ENCODE measurements at places on chromosomes 2 and 18.

GRCh38 chr18:69528435-69528834 is 127.7 kb downstream of the DOK6 start:
- no peak for DNase-seq

DNA sequence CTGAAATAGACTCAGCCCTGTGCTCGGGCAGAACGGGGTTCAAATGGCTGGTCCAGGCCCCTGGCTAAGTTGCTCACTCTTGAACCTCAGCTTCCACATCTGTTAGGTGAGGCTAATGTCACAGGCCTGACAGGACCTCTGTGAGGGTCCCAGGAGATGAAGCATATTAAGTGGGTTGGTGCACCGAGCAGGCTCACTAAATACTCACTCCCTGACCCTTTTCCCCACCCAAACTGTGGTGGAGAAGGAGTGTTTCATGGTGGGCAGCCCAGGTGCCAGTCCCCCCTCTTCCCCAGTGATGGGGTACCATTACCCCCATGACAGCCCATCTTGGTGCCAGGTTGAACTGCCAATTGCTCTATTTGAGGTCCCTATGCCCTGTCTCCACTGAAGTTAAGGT is 286.0 kb downstream of the MYCN start:
- DNase-seq, result no peak

DNA sequence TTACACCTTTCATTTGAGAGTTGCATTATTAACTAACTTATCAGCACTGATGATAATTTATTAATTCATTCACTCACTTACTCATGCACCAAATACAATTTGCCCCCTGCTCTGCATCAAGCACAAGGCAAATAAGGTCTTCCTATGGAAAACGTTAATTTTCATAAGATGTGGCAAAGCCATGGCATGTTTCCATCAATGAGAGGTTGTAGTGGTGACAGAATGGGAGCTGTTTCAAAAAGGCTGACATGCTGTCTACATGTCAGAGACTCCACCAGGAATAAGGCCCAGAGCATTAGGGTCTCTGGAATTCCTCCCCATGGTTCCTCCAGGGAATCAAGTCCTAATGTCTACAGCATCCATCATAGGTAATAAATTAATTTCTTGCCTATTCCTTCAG is 978.8 kb downstream of the TMEM182 start:
- DNase-seq, result no peak

DNA sequence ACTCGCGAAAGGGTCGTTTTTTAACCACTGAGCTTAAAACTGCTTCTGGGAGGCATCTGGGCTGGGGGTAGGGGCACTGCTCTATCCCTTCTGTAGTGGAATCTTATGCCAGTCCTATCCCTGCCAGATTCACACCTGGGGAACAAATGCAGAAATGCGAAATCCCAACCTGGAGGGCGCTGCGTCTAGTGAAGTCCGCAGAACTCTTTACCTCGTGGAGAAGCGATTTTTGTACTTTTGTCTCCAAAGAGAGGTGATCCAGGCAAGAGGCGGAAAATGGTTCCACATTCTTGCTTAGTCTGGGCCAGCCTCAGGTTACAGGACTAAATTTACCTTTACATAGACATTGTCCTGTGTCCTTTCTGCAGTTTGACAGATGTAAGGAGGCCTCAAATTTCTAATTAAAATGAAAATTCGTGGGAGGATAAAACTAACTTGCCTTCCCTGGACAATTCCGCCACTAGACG is 10.4 kb downstream of the TBR1 start:
- no peak for DNase-seq

GRCh38 chr2:31297751-31298150 is 63.8 kb downstream of the EHD3 start:
- peak; percentile 64 for DNase-seq

DNA sequence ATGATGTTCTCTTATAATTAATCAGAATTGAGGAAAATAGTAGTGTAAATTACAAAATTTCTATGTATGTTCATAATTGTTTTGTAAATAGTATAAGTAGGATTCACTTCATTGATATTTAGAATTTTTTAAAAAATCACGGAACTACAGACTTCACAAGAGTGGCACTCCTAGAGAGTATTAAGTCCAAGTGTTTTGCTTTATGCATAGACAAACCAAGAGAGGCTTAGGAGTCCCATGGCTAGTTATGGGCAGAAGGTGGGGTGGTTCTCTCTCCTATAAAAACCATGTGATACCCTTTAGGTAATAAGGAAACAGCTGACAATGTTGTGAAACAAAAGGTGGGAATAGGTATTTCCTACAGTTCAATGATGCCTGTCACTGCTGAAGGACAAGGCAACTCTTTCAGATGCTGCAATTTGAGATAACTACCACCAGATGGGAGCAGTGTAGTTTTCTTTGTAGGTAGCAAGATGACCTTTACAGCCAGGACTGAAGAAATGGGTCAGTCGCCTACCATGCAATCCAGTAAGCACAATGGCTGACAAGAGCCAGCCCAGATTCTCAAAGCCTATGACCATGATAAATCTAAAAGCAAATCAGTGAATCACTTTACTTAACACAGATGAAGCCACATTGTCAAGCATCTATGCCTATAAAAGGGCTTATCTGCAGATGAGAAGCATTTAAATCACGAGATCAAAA is 83.9 kb downstream of the AAK1 start:
- DNase-seq, result no peak

- DNase-seq, result no peak
Observed at GRCh38 chr2:234429265-234429664, 67.6 kb downstream of the ARL4C start.

- no peak for DNase-seq
Observed at GRCh38 chr2:46120792-46121555, 176.2 kb upstream of the EPAS1 start.

GRCh38 chr2:201279079-201279478 is 18.7 kb downstream of the CASP8 start:
- DNase-seq, result no peak

GRCh38 chr2:20425371-20425881 is 21.4 kb upstream of the RHOB start:
- DNase-seq, result no peak

DNA sequence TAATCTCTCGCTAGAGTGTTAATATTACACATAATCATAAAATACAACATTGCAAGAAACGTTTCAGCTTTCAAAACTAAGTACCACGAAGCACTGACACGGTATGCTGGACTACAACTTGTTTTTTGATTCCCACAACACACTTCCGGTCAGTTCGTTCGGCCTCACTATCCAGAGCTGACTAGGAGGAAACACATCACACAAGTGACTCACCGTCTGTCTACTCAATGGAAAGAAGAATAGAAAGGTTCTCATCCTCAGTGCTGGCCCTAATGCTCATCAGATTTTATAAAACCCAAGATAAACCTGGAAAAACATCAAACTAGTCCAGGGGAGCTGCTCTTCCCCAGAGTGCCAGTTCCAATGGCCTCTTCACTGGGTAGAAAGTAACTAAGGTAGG is 42.9 kb downstream of the ZNF385B start:
- no peak for DNase-seq

GRCh38 chr2:180559771-180560170 is 420.6 kb upstream of the UBE2E3 start:
- DNase-seq, result no peak

DNA sequence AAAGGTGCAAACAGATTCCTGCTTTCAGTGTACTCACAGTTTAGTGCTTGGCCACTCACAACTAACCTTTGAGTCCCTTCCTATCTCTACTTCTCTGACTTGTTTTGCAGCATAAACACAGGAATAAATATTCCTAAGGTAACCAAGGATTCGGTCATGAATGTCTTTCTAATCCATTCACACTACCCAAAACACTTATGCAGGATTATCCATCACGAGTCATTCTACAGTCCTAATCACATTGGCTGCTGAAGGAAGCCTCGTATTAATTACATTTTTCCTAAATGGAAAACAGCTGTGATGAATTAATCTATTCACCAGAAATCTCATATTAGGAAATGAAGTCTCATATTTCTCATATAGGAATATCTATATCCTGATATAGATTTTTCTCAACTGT is 16.3 kb downstream of the RDH14 start:
- no peak for DNase-seq

DNA sequence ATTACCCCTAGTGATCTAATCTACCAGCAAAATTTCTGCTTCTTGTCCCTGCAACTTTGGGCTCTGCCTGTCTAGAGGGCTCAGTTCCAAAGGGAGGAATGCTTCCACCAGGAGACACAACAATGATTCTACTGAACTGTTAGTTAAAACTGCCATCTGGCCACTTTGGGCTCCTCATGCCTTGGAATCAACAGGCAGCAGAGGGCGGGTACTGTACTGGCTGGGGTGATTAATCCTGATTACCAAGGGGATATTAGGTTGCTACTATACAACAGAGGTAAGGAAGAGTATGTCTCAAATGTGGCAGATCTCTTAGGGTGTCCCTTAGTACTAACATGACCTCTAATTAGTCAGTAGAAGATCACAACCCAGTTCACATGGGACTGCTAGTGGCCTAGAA is 21.4 kb downstream of the HADHA start:
- no peak for DNase-seq

GRCh38 chr2:226730481-226730880 is 69.1 kb downstream of the IRS1 start:
- DNase-seq, result no peak

GRCh38 chr18:4146797-4147196 is 308.3 kb downstream of the DLGAP1 start:
- no peak for DNase-seq

DNA sequence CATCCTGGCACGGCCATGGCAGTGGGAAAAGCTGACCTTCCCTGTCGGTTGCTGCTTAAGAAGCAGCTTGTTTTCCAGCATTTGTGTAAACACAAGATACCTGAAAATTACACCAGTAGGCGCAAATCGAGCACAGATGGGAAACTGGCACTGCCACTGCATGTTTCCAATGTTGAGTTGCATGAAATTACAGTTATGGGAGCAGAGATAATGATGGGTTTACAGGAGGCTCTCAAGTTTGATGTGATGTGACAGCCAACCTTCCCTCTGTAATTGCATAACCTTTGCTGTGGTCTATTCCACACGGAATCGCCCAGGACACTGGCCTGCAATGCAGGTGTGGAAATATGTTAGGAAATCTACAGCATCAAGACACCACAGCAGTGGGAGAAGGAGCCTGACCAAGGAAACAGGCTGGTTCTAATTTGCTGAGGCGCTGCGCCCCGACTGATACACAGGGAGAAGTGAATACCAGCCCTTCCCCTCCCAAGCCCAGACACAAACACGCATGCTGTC is 17.4 kb downstream of the GPR45 start:
- DNase-seq, result no peak

DNA sequence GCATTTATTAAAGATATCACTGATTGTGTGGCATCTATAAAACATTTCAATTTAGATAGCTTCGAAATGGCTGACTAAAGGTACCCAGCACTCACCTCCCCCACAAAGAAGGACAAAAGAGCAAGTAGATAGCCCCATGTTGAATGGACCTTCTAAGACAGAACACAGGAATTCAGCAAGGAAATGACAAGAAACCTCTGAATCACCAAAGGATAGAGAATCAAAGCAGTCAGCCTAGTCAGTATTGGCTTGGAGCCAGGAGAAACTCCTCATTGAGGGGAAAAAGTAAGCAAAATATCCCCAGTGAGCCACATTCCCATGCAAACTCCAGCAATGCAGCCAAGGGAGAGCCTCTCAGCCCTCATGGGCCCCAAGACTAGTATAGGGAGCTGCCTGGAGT is 113.7 kb downstream of the BARD1 start:
- no peak for DNase-seq

DNA sequence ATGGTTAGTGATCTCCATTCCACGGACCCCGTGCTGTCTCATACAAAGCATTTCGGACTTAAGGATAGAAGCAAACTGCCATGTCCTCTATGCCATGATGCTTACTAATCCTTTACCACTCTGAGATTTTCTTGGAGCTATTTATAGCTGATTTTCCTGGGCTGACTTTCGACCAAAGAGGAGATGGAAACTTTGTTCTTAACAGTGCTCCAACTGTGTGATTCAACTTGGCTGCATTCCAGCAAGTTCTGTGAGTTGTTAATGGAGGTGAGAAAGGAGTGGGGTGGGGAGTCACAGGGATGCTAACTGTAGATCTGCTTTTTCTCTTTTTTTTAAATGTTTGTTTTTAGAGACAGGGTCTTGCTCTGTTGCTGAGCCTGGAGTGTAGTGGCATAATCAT is 45.5 kb upstream of the MSH2 start:
- no peak for DNase-seq

DNA sequence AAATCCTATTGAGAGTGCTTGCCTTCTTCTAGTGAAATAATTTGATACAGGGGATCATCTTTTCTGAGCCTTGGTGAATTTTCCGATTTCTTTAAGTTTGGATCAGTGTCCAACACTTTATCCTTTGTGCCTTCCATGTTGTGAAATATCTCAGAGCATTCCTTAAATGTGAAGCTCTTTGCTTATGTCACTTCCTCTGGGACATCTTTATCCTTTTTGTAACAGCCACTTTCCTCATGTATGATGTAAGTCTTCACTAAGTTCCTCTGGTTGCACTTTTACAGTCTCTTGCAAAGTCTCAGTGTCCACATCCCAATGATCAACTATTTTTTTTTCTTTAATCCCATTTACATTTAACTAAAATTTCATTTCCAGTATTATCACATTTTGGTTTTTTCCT is 254.2 kb downstream of the EN1 start:
- no peak for DNase-seq

DNA sequence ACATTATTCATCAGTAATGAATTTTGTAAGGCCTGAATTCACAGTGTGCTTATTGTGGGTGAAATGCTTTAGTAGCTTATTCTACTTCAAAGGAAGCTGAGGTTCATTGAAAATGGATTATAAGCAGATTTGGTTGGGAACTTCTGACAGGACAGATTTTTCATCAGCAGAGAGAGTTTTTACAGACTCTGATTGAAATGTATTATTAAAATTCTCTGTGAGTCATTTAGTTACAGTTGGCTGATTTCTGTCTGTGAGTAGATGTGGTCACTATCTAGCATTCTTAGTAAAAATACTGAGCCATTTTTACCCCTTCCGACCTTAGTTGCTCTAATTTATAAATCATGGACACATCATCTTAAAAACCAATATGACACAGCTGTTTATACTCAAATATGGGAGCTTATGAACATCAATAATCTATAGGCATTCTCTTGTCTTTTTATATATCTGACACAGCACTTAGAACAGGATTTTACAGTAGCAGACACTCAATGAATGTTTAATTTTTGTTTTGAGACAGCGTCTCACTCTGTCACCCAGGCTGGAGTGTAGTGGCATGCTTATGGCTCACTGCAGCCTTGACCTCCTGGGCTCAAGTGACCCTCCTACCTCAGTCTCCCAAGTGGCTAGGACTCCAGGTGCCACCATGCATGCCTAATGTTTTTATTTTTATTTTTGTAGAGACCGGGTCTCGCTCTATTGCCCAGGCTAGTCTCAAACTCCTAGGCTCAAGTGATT is 239.6 kb downstream of the BABAM2 start:
- no peak for DNase-seq

- DNase-seq, result no peak
Observed at GRCh38 chr18:56565551-56566345, 72.6 kb downstream of the TXNL1 start.

- no peak for DNase-seq
Observed at GRCh38 chr2:38156436-38156835, 80.5 kb upstream of the CYP1B1 start.
